ENCODE measurements at places on chromosomes 13 and 19.

DNA sequence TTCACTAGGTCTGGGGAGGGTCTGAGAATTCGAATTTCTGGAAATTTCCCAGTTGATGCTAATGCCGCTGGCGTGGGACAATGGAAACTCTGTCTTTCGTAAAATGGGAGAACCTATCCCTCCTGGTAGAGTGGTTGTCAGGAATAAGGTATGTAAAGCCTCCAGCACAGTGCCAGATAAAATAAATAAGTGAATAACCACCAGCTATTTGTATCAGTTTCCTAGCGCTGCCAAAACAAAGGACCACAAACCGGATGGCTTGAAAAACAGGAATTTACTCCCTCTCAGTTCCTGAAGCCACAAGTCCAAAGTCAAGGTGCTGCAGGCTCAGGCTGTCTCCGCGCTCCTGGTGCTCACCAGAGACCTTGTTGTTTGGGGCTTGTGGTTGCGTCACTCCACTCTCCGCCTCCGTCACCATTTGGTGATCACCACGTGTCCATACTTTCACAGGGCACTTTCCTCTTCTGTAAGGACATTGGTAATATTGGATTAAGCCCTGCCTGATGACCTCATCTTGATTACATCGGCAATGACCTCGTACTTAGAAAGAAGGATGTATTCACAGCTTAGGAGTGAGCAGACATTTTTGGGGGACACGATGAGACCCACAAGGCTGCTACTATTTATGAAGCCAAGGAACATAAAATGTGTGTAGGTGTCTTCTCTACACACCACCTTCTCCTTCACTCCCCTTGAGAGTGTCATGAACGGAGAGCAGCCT is 428.5 kb downstream of the IRS2 start:
- DNase-seq = peak; percentile 70

GRCh38 chr19:5694167-5694955 is 4.3 kb downstream of the RPL36 start:
- no peak for DNase-seq

- DNase-seq = peak; percentile 30
These were observed 3.9 kb downstream of the SIAH3 start for GRCh38 chr13:45847554-45848224.

DNA sequence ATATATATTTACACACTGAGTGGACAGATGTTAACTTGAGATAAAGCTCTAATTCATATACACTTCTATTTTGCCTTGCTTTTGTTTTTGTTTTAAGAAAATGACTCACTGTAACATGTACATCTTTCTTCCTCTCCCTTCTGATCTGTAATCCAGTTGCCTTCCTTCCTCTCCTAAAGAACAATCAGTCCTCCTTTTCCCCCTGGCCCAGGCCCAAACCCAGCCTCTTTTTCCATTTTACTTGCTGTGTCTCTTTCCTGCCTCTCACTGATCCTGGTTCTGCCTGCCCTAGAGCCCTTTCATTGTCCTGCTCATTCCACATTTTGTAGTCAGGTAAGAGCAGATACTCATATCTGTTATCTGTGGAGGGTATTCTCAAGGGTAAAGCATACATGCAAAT is 50.8 kb downstream of the ZAR1L start:
- no peak for DNase-seq

DNA sequence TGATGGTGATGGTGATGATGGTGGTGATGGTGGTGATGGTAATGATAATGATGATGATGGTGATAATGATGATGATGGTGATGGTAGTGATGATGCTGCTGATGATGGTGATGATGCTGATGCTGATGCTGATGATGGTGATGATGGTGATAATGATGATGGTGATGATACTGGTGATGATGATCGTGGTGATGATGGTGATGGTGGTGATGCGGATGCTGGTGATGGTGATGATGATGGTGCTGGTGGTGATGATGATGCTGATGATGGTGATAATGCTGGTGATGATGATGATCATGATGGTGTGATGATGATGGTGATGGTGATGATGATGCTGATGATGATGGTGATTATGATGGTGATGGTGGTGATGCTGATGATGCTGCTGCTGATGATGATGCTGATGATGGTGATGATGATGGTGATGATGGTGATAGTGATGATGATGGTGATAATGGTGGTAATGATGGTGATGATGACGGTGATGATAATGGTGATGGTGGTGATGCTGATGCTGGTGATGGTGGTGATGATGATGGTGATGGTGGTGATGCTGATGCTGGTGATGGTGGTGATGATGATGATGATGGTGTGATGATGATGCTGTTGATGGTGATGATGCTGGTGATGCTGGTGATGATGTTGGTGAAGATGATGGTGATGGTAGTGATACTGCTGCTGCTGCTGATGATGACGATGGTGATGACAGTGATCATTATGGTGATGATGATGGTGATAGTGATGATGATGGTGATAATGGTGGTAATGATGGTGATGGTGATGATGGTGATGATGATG is 62.8 kb downstream of the ZNF536 start:
- no peak for DNase-seq

- DNase-seq = no peak
These were observed 175.2 kb downstream of the PAN3 start for GRCh38 chr13:28313579-28313978.

- DNase-seq = no peak
These were observed 9.7 kb upstream of the GPR18 start for GRCh38 chr13:99267927-99268326.

GRCh38 chr19:38719761-38720558 is 24.3 kb downstream of the CAPN12 start:
- DNase-seq = no peak

DNA sequence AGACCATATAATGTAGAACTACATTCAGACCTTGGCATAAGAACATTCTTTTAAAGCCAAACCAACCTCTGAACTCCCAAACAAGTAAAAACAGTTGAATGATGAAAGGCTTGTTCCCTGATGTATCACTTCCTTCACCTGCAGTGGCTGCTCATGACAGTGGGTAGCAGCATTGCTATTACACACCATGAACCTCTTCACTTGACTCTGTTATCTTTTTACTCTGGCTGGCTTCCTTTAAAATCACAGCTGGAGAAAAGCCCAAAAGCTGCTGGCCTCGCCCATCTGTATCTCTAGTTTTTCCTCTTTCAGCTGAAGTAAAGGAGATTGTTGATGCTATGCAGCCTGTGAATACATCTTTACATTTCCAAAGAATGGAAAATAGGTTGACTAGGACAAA is 22.6 kb downstream of the THSD1 start:
- DNase-seq = no peak

GRCh38 chr19:58091251-58091995 is 6.6 kb downstream of the ZSCAN18 start:
- no peak for DNase-seq

Data from non-pigmented ciliary epithelial cell (primary cell).